Osteocyte (in vitro differentiated cells): ENCODE measurements at places on chromosomes 5 and 9. TPM values are rescaled to one million over a fixed set of nuclear protein-coding genes. Genes with fewer than 3 reads are reported as not detected.

DNA sequence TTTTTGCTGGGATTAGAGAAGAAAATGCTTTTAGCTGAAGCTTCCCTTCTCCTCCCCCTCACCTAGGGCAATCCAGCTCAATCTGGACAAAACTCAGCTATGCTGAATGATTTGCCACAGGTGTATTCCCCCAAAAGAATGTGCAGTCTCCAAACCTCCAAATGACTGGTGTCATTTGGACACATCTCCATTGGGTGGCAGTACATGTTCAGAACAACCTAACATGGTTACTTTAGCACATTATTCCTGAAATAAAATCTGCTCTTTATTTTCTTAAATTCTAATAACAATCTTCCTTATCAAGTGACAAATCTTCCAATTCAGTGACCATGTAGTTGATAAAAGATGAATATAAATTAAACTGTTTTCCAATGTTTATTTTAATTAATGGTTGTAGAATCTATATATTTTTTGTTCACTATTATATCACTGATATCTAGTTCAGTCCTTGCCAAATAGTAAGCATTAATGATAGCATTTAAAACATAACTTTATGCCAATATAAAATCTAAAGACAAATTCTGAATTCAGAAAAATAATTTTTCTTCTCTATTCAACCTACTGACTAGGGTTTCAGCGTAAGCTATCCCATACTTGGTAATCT is 61.3 kb upstream of the MOCS2 start:
- DNase-seq, result no peak

GRCh38 chr5:180128671-180129261 is 57.2 kb upstream of the RNF130 start:
- peak; percentile 77 for DNase-seq

- no peak for DNase-seq
Observed at GRCh38 chr9:125758986-125759763, 12.0 kb downstream of the PBX3 start.

- DNase-seq, result no peak
Observed at GRCh38 chr9:82467436-82467835, 478.9 kb downstream of the SPATA31D1 start.

SLC22A4 gene
- total RNA-seq, result 1.4 and 2.5 TPM in 2 replicates

KIF4B gene
- not detected in 2 replicates for total RNA-seq

DNA sequence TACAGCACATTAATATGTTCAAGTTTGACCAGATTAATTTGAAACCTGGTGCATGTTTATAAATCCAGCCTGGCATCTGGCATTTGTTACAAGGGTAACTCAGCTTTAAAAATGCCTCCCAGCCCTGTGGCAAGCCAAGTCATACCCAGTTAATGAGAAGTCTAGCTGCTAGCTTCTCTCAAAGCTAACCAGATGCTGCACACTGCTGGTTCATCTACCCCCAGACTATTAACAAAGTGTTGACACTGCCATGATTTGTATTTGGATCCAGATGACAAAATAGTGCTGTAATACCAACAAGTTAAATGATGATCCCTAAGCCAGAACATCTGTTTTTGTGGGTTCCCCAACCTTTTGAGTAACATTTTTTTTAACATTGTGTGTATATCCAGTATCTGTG is 573.7 kb upstream of the DAB2 start:
- no peak for DNase-seq

IRX2 gene
- 17.1 and 17.5 TPM in 2 replicates for total RNA-seq

- DNase-seq, result no peak
Observed at GRCh38 chr9:134536101-134536900, 105.3 kb upstream of the COL5A1 start.

- DNase-seq, result peak; percentile 86
Observed at GRCh38 chr5:74639807-74640449, 600 bp downstream of the ENC1 start.

GRCh38 chr9:36763778-36764177 is 191.1 kb downstream of the MELK start:
- DNase-seq, result no peak

OGN gene
- 3.9 and 5.5 TPM in 2 replicates for total RNA-seq

- DNase-seq, result no peak
Observed at GRCh38 chr5:140443-140829, 48.5 kb downstream of the PLEKHG4B start.

DNA sequence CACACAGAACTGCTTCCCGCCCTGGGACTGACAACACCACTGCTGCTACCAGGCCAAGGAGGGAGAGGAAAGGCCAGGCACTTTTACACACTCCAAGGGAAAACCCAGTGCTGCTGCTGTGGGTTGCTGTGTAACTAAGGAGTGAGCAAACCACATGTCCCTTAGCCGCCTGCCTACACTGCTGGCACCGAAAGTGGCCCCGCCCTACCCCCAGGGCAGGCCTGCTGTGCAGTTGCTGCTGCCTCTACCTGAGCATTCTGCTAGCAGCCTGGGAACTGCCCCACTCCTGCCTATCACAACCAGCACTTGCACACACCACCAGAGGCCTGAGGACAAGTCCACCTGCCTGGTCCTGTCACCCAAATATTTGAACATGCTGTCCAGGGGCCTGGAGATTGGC is 740.9 kb downstream of the DTWD2 start:
- DNase-seq, result no peak

DNA sequence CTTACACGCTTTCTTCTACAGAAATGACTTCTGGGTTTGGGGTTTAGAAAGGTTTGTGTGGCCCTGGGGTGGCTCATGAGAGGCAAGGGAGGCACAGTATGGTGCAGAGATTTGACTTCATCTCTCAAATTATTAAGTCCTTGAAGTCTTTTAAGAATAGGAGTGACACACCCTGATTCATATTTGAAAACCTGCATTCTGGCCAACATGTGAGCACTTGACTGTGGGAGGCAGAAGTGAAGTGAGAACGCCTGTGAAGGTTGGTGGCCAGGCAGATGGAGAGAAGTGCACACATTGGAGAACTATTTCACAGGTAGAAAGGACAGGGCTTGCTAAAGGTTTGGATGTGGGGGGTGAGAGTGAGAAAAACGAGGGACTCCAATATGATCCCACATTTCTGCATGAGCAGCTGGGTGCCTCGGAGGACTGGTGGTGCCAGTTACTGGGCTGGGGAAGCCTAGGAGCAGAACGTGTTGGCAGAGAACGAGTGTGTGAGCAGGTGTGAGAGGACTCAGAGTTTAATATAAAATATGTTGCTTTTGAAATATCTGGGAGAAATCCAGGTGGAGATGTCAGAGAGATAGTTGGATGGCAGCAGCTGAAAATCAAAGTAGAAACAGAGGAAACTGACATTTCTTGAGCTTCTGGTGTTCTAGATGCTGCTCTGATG is 240.0 kb upstream of the ADAMTSL1 start:
- no peak for DNase-seq

NXNL2 gene
- 0.32 TPM in 1 of 2 replicates, not detected in the other for total RNA-seq

COL23A1 gene
- total RNA-seq, result not detected in 2 replicates

GRCh38 chr9:109158651-109159050 is 8.4 kb downstream of the FRRS1L start:
- no peak for DNase-seq

DNA sequence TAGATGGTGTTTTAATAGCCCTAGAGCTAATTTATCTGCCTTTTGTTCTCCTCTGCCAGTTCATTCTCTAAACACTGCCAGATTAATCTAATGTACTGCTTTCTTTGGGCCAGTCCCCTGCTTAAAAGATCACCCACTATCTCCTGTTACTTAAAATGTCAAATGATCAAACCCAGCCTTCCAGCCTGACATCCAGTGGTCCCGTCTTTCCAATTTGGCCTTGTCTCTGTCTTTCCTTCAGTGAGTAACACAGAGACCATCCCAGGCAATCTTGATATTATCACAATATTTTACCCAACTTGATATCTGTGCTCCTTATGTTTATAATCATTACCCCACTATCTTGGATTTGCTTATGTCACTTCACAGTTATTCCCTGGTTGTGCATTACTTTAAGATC is 12.0 kb downstream of the PRR16 start:
- no peak for DNase-seq

FAT2 gene
- total RNA-seq, result 30.1 and 38.4 TPM in 2 replicates
